ENCODE measurements at places on chromosomes 16 and 17.

DNA sequence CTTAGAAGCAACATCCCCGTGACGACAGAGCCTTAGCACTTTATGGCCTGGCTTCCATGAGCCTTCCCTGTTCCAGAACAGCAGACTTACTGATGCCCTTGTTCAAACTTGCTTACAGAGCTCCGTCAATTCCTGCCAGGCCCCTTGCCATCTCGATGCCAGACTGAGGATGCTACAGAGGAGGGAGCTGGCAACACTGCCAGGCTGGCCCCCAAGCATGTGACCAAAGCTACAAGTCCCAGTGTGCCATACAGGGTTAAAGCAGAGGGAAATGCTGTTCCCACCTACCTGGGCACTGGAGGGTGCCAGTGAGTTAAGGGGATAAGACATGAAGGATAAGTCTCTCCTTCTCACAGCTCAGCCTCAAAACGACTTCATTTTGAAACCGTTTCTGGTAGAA is 33.5 kb upstream of the SREBF1 start:
- no peak overlapping the region for H3K27ac ChIP-seq
- peaks cover 3% of the 10 kb centered on the region for H3K27me3 ChIP-seq
- H3K4me1 ChIP-seq: peaks cover 8% of the 10 kb centered on the region
- H3K36me3 ChIP-seq: no peaks in the 10 kb centered on the region

DNA sequence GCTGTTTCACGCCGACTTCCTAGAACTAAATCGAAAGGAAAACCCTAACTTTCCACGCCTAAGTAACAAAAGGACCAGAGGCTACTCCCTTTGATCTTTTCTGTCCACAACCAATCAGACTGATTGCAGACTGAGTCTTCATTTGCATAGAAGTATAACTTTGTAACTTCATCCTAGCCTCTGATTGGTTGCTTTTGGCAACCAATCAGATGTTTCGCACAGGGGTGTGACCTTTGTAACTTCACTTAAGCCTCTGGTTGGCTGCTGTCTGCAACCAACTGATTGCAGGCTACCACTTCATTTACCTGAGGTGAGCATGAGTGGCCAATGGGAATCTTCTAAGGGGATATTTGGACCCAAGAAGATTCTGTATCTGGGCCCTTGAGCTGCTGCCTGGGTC is 17.4 kb upstream of the ICAM2 start:
- no peak overlapping the region for H3K27ac ChIP-seq
- no peak overlapping the region for H3K4me3 ChIP-seq
- H3K27me3 ChIP-seq: no peaks in the 10 kb centered on the region
- no peaks in the 10 kb centered on the region for H3K36me3 ChIP-seq

- no peaks in the 10 kb centered on the region for H3K36me3 ChIP-seq
- H3K27me3 ChIP-seq: no peaks in the 10 kb centered on the region
- H3K27ac ChIP-seq: no peak overlapping the region
- no peak overlapping the region for H3K4me3 ChIP-seq
- DNase-seq: no peak
Observed at GRCh38 chr17:17551361-17551760, 40.1 kb downstream of the PEMT start.

DNA sequence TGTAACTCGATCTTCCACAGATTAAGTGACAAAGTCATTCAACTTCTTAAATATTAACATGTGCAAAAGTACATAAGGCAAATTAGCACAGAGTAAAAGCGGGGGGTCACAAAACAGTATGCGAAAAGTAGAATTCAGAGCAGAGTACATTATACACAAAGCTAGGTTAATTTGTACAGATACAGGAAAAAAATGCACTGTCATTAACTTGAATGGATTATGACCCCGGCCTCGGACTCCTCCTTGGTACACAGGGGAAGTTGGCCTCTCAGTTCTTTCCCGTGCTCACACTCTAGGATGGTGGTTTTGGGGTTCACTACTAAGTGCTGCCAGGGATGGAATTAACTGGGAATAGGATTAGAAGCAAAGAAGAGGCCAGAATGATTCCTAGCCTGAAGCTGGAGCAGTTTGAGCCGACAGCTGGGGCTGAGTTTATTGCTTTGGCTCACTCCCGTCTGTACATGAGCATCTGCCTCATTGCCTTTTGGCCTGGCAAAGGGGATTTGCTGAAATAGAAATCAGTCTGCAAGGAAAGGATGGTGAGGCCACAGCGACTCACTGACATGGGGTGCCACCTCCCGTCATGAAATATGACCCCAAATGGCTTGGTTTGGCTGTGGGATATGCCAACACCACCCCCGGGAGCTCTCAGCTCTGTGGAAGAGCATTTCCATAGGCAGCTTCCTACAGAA is 23.6 kb downstream of the NTN1 start:
- H3K36me3 ChIP-seq: no peaks in the 10 kb centered on the region
- DNase-seq: no peak
- H3K4me1 ChIP-seq: 0 out of 2 replicates have a peak, but pooled peaks cover 2% of the 10 kb centered on the region
- no peak overlapping the region for H3K4me3 ChIP-seq
- H3K27me3 ChIP-seq: no peaks in the 10 kb centered on the region

GRCh38 chr17:41917192-41917591 is 1.6 kb downstream of the ACLY start:
- H3K4me3 ChIP-seq: peak overlapping the region; percentile 92
- H3K4me1 ChIP-seq: peaks cover 22% of the 10 kb centered on the region
- no peak for DNase-seq
- no peaks in the 10 kb centered on the region for H3K27me3 ChIP-seq
- peaks cover 14% of the 10 kb centered on the region for H3K36me3 ChIP-seq

DNA sequence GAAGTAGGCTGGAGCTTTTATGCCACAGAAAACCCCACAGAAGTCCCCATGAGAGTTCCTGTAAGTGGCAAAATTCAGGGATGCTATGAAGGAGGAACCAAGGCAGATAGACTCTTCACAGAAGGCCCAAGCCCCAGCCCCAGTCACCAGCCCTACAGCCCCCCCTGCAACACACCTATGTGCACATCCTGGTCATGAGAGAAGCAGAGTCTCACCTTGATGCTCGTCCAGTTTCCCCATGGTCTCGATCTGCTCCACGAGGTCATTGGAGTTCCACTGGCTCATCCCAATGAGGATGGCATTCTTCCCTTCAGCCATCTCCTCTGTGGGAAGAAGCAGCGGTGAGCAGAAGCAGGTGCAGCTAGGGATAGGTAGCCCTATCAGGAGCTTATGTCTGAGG is 31.2 kb downstream of the PITPNM3 start:
- no peaks in the 10 kb centered on the region for H3K36me3 ChIP-seq
- no peaks in the 10 kb centered on the region for H3K4me1 ChIP-seq
- no peak for DNase-seq
- no peak overlapping the region for H3K4me3 ChIP-seq
- no peak overlapping the region for H3K27ac ChIP-seq

- no peak for DNase-seq
- H3K27me3 ChIP-seq: no peaks in the 10 kb centered on the region
- H3K36me3 ChIP-seq: no peaks in the 10 kb centered on the region
- H3K27ac ChIP-seq: no peak overlapping the region
- no peak overlapping the region for H3K4me3 ChIP-seq
Observed at GRCh38 chr16:61295311-61295710, 740.9 kb downstream of the CDH8 start.

DNA sequence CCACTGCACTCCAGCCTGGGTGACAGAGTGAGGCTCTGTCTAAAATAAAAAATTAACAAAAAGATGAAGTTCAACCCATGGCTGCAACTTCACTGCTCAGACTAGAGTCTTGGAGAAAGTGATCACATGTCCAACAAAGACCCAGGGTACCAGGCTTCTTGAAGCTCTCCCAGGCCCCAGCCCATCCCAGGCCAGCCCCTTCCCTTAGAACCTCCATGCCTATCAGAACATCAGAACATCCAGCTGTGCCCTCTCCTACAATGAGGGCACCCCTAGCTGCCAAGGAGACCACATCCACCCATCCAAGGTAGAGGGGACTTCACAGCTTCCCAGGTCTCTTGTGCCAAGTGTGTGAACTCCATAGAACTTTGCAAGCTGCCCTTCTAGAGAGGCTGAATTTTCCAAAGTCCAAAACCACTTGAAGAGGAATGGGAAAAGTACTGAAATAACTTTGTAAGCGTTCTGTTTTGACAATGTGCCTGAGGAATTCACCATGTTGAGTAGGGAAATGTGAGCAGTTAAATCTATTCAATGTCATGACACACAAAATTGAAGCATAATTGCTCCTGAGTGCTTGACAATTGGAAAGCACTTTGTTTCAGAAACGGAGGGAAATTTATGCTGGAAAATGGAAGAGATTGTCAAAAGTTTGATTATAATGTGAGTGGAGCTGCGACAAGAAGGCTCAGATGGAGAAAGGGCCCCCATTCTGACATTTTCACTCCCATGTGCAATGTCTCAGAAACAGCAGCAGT is 230.4 kb downstream of the ZNF423 start:
- no peak overlapping the region for H3K4me3 ChIP-seq
- H3K27ac ChIP-seq: no peak overlapping the region
- peaks cover 8% of the 10 kb centered on the region for H3K4me1 ChIP-seq
- DNase-seq: peak; percentile 17

DNA sequence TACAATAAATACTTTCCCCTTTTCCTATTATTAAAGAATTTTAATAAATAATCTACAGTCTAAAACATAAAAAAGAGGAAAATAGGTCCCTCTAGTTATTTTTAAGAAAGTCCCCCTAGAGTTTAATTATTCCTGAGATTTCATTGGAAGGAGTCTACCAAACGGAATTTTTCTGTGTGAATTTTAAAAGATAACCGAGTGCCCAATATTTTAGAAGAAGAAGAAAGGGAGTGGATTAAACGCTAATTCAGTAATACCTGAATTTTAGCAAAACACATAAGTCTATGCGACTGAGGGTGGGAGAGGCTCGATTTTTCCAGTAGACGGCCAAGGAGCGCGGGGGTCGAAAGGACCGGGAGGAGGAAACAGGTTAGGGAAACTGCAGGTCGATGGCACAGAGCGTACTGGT is 2.2 kb downstream of the HOXB2 start:
- no peaks in the 10 kb centered on the region for H3K4me1 ChIP-seq
- H3K36me3 ChIP-seq: no peaks in the 10 kb centered on the region
- peak overlapping the region; percentile 11 for H3K4me3 ChIP-seq
- H3K27me3 ChIP-seq: peaks cover 90% of the 10 kb centered on the region
- H3K27ac ChIP-seq: no peak overlapping the region

DNA sequence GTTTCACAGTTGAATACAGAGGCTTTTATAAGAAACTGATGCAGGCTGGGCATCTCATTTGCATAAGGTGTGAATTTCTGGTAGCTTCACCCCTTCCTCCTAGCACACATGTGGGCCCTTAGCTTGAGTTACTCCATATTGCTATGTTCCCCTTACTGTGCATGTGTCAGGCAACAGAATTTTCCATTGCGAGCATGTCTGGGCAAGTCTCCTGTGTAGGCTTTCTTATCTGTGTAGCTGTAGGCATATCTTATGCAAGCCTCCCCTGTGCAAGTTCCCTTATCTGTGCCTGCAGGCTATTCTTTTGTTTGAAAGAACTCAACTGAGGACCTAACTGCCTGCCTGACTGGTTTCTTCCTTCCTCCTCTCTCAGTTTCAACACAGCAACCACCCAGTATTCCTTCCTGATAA is 597.4 kb upstream of the CDH5 start:
- no peaks in the 10 kb centered on the region for H3K27me3 ChIP-seq
- H3K4me3 ChIP-seq: no peak overlapping the region
- H3K4me1 ChIP-seq: peaks cover 6% of the 10 kb centered on the region
- no peaks in the 10 kb centered on the region for H3K36me3 ChIP-seq
- DNase-seq: no peak
- H3K27ac ChIP-seq: no peak overlapping the region

DNA sequence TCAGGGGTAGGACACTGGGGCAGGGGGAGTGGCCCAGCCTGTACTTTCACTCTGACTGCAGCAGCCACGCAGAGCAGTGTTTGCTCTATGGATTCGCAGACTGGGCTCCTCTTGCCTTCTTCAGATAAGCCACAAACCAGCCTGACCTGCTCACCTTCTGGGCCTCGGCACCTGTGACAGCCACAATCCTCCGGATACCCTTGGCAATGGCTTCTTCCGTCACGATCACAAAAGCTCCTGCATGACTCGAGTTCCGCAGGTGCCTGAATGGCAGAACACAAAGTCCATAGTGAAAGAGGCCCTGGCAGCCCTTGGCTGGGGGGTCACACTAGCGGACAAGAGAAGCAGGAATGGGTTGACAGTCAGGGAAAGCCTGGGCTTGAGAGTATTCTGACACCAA is 3.8 kb upstream of the EXOSC6 start:
- H3K4me3 ChIP-seq: no peak overlapping the region
- H3K27ac ChIP-seq: no peak overlapping the region
- no peaks in the 10 kb centered on the region for H3K4me1 ChIP-seq
- H3K27me3 ChIP-seq: no peaks in the 10 kb centered on the region

DNA sequence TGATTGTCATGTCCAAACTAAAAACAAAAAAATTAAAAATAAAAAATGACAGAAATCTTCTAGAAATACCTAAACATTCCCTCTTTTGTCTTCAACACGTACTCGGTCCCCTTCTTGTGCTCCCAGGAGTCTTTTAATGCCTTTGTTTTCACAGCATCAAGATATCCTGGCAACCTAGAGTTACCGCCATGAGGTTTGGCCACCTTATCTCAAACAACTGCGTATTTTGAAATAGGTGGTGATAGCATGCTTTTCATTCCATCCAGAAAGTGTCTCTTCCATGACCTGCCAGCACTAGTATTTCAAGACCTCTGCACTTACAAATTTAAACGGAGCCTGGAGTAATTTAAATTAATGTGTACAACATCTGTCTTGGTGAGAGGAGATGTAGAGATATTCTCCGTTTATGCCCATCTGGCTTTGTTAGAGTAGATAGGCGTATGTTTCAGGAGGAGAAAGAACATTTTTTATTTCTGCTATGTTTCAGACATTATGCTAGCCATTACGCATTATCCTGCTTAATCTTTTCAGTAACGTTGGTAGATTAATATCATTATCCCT is 42.0 kb downstream of the RBFOX1 start:
- H3K27ac ChIP-seq: no peak overlapping the region
- H3K27me3 ChIP-seq: no peaks in the 10 kb centered on the region
- no peaks in the 10 kb centered on the region for H3K4me1 ChIP-seq
- no peaks in the 10 kb centered on the region for H3K36me3 ChIP-seq
- DNase-seq: no peak
- no peak overlapping the region for H3K4me3 ChIP-seq

GRCh38 chr16:48972236-48972635 is 309.4 kb downstream of the CBLN1 start:
- H3K27ac ChIP-seq: no peak overlapping the region
- no peak overlapping the region for H3K4me3 ChIP-seq
- H3K27me3 ChIP-seq: no peaks in the 10 kb centered on the region
- H3K36me3 ChIP-seq: no peaks in the 10 kb centered on the region
- H3K4me1 ChIP-seq: no peaks in the 10 kb centered on the region
- DNase-seq: no peak

DNA sequence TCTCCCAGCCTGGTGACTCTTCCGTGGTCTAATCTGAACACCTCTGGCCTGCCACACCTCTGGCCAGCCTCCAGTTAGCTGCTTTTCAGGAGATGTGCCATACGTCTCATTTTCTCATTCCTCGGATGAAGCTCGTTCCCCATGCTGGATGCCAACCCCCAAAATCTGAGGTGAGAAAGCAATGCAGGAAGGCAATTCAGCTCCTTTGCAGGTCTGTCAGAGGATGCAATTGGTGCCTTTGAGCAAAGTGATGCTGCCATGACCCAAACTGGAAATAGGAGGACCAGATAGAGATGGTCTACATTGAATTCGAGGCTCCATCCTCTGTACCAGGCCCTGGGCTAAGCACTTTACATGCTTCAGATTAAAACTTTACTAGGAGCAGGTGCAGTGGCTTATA is 11.0 kb upstream of the CUEDC1 start:
- no peaks in the 10 kb centered on the region for H3K36me3 ChIP-seq
- H3K27ac ChIP-seq: no peak overlapping the region
- H3K27me3 ChIP-seq: no peaks in the 10 kb centered on the region
- no peaks in the 10 kb centered on the region for H3K4me1 ChIP-seq
